ENCODE measurements at places on chromosomes 6 and 20.
A peak's percentile ranks its signal among the peaks of the same experiment; 100 is the strongest.

GRCh38 chr6:12008366-12009179 is 3.5 kb upstream of the HIVEP1 start:
- peak; percentile 84 for DNase-seq

GRCh38 chr20:19779634-19780033 is 21.6 kb downstream of the RIN2 start:
- no peak for DNase-seq

- DNase-seq: no peak
Measured at GRCh38 chr6:169915769-169916550, 164.5 kb downstream of the ERMARD start.

GRCh38 chr6:157224951-157225574 is 98.3 kb downstream of the TMEM242 start:
- DNase-seq: no peak

GRCh38 chr6:166595949-166596348 is 9.5 kb upstream of the RAMACL start:
- no peak for DNase-seq

DNA sequence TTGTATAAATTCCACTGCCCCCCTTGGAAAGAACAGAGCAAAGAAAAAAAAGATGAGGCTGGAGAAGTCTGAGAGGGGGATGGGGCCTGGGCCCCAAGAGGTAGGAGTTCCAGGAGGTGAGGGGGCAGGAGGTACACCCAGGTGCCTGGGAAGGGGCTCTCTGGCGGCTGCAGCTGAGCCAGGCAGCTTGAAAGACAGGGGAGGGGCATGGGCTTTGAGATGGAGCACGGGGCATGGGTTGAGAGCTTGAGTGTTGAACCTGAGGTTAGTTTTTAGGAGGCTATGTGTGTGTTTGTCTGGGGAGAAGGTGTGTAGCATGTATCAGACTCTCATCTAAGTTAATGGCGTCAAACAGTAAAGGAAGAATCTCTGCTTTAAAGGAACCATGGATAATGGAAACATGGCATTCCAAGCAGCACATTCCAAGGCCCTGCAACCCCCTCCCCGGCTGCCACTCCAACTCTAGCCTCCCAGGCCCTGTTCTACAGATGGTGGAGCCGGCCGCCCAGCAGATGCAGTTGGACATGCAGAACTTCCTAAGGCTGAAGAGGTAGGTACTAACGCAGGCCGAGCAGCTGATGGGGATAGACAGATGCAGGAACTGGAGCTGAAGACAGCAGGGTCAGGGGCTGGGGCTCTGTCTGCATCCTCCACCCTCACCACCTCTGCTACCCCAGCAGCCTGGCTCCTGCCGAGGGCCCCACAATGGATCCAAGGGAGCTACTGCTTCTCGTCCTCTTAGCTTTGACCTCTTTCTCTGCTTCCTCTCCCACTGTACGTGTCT is 42.1 kb downstream of the MDFI start:
- no peak for DNase-seq

GRCh38 chr6:150651808-150652470 is 52.3 kb downstream of the PLEKHG1 start:
- no peak for DNase-seq

GRCh38 chr6:44264154-44265006 is 971 bp downstream of the NFKBIE start:
- DNase-seq: peak; percentile 37

DNA sequence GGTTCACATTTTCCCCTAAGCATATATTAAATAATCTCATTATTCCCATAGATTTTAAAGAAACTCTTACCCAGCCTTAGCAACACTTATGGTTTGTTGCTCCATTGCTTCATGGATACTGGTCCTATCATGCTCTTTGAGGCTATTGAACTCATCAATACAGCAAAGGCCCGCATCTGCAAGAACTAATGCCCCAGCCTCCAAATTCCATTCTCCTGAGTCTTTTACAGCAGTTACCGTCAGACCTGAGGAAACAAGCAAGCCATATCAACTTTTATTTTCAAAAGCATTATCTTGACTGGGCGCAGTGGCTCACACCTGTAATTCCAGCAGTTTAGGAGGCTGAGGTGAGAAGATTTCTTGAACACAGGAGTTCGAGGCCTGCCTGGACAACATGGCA is 37.7 kb upstream of the ASF1A start:
- no peak for DNase-seq

- no peak for DNase-seq
Measured at GRCh38 chr6:31152781-31153180, 4.8 kb downstream of the CCHCR1 start.

GRCh38 chr20:49856904-49857303 is 44.3 kb downstream of the SLC9A8 start:
- DNase-seq: no peak

- no peak for DNase-seq
Measured at GRCh38 chr6:5736016-5736738, 270.5 kb downstream of the NRN1 start.

GRCh38 chr6:69116658-69117057 is 481.6 kb downstream of the ADGRB3 start:
- DNase-seq: no peak

- peak; percentile 12 for DNase-seq
Measured at GRCh38 chr6:27188885-27189418, 58.5 kb upstream of the PRSS16 start.

DNA sequence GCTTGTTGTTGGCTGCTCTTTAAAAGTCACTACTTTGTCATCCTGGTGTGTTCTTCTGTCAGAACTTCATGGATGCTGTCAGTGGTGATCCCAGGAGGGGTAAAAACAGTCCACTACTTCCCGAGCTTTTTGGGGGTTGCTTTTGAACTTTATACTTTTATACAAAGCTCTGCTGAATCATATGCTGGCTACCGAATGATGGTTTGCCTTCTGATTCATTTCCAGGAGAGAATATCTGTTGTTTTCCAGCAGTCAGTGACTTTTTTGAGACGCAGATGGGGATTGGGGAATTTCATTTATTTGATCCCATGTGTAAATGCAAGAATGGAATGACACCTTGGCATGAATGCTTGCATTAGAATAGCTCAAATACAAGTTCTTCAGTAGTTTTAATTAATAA is 32.7 kb upstream of the COL10A1 start:
- no peak for DNase-seq

DNA sequence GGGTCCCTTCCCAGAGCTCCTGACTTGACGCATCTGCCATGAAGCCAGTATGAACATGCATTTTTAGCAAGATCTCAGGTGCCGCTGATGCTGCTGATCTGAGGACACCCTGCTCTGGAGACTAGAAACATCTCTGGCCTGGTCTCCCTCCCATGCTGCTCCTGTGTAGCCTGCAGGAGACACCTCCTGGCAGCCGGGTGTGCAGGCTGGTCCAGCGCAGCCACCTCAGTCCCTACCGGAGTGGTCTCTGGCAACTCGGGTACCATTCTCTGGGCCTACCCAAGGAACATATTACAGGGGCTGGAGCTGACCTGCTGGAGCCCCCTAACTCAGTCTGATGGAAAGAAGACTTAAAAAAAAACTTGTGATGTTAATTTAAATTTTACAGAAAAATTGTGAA is 20.1 kb downstream of the PHACTR3 start:
- no peak for DNase-seq

DNA sequence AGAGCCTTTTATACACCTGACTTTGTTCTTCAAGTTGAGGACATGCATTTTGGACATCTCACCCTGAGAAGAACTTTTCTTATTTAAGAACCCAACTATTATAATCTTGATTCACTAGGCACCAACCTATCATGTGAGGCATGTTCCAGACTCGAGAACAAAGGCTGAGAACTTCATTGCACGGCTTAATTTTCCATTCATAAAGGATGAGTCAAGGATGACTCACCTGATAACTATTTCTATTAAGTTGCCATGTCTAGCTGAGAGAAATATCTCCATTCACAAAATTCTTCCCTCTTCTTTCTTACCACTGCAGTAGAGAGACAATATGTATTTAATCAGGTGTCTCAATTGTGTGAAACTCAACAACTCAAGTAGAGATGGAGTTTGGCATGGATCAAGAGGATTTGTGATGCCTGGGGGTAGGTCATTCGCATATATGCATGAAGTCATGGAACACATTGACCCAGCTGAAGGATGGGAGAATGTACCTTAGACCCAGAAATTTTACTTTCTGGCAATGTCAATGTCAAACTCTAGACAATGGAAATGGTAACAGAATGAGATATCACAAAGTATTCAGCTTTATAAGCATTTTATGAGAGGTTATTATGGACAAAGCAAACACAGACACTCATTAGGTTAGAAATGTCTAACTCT is 208.7 kb upstream of the PRND start:
- no peak for DNase-seq

- DNase-seq: no peak
Measured at GRCh38 chr6:24833711-24834386, 35.1 kb upstream of the ARMH2 start.
